ENCODE measurements at places on chromosomes 6 and 20.

GRCh38 chr6:11276911-11277274 is 44.4 kb upstream of the NEDD9 start:
- no peak for DNase-seq

DNA sequence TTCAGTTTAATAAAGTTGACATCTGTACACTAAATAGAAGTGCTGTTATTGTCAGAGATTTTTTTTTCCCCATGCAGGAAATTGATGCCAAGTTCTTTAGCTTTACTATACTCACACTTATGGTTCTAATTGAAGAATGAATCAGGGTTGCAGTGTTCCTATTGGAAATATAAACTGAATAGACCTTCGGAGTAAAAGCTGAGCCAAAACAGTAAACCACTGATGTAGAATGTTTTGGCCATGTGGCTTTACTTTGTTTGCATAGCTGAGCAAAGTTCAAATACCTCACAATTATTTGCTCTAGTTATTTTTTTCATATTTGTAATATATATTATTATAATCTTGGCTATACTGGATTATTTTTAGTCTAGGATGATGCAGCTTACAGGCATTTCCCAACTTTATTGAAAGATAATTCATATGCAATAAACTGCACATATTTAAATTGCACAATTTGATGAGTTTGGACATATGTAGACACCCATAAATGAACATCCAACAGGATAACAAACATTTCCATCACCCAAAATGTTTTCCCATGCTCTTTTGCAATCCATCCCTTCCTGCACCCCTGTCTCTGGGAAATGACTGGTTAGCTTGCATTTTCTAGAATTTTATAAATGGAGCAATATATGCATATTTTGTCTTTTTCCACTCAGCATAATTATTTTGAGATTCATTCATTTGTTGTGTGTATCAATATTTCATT is 105.8 kb upstream of the NOX3 start:
- DNase-seq, result no peak

GRCh38 chr6:31952140-31952805 is 6.4 kb downstream of the CFB start:
- DNase-seq, result peak; percentile 31

DNA sequence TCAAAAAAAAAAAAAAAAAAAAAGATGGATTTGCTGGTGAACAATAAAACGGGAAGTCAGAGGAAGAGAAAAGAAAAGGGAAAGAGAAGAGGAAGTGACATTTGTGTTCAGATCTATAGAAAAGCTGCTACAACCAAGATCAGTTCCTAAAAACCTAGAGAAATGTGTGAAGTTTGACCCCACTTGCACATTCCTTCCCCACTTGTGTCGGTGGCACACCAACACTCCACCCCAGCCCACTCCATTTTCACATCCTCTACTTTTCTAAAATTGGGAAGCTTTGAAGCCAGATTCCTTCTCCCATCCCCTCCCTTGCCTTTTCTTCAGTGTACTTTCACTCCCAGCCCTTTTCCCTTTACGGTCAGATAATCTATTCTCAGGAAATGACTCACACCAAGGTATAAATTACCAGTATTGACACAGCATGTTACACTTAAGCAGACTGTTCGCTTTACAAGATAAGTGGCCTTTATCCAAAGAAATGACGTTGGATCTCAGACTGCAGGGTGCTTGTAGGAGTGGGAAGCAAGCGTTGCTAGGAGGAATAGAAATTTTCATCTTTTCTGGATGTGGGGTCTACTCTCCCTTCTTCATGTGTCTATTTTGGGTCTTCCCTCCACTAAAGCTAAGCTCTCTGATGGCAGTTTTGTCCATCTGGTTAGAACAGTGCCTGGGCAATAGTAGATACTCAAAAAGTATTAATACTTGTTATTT is 92.5 kb upstream of the ADGRF1 start:
- DNase-seq, result no peak

- DNase-seq, result no peak
These were observed 167.4 kb downstream of the COL21A1 start for GRCh38 chr6:56079751-56080540.

DNA sequence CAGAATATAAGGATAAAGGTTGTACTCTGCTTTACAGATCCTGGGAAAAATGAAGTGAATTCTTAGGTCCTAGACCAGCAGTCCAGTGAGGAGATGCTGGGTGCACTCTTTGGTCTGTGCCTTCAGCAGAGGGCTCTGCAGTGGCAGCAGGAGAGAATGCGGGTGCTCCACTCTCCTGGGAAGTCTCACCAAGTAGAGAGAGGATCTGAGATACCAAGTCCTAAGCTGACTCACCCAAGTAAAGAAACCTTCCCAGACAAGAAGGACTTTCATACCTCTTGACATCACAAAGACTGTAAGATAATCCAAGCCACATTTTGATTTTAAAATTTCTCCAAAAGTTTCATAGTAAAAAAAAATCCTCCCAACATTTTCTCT is 116.9 kb upstream of the EMILIN3 start:
- DNase-seq, result no peak

GRCh38 chr6:156869980-156870398 is 92.8 kb downstream of the ARID1B start:
- DNase-seq, result no peak

DNA sequence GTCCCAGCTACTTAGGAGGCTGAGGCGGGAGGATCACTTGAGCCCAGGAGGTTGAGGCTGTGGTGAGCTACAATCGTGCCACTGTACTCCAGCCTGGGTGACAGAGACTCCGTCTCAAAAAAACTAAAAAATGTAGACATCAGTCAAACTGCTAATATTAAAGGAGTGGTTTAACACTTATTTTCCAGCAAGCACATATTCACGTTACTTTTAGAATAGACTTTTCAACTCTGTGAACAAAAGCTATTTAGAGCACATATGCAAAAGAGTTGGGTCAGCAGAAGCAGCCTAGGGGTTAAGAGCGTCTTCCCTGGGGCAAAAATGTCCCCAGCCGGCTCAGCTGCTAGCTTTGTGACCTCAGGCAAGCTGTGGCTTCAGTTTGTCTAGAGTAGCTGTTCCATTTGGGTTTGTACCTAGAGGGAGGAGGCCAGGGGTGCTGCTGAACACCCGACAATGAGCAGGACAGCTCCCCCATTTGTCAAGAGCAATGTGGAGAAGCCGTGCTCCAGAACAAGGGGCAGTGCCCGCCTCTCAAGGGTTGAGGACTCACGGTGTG is 62.5 kb upstream of the PTGIS start:
- no peak for DNase-seq

GRCh38 chr6:39812496-39812852 is 20.3 kb downstream of the DAAM2 start:
- no peak for DNase-seq

GRCh38 chr6:138970159-138970558 is 17.9 kb downstream of the REPS1 start:
- no peak for DNase-seq

DNA sequence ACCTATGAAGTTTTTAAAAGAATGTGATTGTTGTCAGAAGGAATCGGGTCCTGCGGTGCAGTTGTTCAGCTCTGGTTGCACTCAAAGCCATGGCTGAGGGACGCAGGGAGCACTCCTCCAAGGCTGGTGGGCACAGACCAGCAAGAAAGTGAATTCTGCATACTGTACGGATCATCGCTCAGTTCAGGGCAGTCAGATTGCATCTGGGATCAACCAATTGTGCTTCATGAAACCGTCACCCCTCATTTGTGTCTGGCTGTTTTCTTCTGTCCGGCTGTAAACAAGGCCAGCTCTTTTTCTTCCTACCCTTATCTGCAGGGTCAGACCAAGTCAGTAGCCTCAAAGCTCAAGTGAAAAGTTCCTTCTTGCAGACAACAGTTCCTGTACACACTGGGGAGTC is 478.3 kb downstream of the TFAP2A start:
- no peak for DNase-seq

DNA sequence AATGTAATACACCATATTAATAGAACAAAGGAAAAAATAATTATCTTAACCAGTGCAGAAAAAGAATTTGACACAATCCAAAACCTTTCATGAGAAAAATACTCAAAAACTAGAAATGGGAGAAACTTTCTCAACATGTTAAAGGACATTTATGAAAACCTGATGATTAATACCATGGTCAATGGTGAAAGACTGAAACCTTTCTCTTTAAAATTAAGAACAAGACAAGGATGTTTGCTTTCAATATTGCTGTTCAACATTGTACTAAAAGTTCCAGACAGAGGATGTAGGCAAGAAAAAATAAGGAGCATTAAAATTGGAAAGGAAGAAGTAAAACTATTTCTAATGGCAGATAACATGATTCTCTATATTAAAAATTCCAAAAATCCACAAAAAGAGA is 981.3 kb upstream of the FLRT3 start:
- no peak for DNase-seq

- no peak for DNase-seq
These were observed 719.1 kb downstream of the CD109 start for GRCh38 chr6:74415056-74415455.

GRCh38 chr6:46002264-46002663 is 13.4 kb downstream of the CLIC5 start:
- no peak for DNase-seq

GRCh38 chr6:149079911-149080491 is 237.5 kb upstream of the TAB2 start:
- no peak for DNase-seq

GRCh38 chr6:47009583-47009982 is 32.5 kb downstream of the ADGRF1 start:
- DNase-seq, result no peak

DNA sequence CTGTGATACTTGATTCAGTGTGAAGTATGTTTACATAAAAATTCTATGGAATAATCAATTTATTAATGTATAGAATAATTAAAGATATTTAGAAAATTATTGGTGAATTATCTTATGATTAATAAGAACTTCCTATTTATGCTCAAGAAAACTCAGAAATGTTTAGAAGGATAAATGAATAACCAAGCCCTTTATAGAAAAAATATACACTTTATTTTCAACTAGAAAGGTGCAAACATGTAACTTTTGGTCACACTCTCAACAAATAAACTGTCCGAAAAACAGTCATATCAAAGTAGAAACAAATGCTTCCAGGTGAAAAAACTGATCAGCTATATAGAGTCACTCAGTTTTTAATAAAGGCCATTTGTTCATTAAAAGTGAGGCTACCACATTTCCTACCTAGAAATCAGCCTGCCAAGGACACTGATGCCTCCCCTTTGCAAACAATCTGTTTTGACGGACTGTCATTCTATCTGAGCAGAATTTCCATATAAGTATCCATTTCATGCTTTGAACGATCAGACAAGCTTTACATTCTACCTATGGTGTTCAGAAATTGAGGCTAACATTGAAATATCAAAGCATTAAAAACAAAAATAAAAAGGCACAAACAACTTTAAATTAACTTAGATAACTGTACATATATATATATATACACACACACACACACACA is 3.0 kb downstream of the CCN2 start:
- no peak for DNase-seq

- DNase-seq, result no peak
These were observed 540.5 kb upstream of the JAG1 start for GRCh38 chr20:11214256-11214840.

- DNase-seq, result no peak
These were observed 282.9 kb upstream of the RUNX2 start for GRCh38 chr6:45045253-45045601.

- peak; percentile 67 for DNase-seq
These were observed 46.5 kb downstream of the ADTRP start for GRCh38 chr6:11732036-11732631.

- DNase-seq, result no peak
These were observed 9.1 kb downstream of the BCAS1 start for GRCh38 chr20:54061101-54061881.

DNA sequence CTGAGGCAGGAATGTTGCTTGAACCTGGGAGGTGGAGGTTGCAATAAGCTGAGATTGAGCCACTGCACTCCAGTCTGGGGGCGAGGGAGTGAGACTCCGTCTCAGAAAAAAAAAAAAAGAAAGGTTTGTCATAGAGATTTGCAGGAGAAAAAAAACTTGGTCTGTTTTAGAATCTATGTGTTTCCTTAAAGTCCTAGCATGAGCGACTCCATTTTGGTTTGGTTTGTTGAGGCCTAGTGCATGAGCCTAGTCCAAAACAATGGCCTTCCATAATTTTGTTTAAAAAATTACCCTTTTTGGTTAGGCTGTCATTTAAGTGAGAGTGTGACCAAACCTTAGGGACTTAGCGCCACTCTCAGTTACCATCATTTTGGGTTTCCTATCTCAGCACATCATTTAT is 8.2 kb upstream of the GNMT start:
- no peak for DNase-seq

GRCh38 chr6:33745548-33745947 is 1.2 kb downstream of the IP6K3 start:
- DNase-seq, result no peak

GRCh38 chr6:157982102-157982562 is 469 bp downstream of the SYNJ2 start:
- no peak for DNase-seq

DNA sequence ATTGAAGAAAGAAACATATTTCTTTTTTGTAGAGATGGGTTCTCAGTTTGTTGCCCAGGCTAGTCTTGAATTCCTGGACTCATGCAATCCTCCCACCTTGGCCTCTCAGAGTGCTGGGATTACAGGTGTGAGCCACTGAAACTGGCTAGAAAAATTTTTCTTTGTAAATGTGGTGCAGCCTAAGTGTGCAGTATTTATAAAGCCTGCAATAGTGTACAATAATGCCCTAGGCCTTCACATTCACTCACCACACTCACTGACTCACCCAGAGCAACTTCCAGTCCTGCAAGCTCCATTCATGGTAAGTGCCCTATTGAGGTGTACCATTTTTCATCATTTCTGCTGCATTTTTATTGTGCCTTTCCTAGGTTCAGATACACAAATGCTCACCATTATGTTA is 31.4 kb downstream of the NHSL1 start:
- DNase-seq, result no peak

DNA sequence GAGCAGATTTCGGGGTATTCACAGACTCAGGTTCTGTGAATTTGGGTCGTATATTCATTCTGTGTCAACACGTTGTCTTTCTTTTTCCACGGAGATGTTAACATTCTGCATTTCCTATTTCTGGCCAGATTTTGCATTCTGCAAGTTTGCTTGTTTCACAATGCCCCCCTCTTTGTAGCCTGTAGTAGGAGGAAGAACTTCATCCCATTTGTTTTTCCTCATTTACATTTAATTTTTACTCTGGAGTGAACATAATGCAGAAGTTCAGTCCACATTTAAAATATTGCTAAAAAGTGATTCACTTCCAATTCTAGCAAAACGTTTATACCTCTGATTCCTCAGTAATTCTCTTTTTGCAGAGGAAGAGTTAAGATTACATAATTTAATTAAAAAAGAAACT is 12.9 kb downstream of the TAGAP start:
- no peak for DNase-seq

DNA sequence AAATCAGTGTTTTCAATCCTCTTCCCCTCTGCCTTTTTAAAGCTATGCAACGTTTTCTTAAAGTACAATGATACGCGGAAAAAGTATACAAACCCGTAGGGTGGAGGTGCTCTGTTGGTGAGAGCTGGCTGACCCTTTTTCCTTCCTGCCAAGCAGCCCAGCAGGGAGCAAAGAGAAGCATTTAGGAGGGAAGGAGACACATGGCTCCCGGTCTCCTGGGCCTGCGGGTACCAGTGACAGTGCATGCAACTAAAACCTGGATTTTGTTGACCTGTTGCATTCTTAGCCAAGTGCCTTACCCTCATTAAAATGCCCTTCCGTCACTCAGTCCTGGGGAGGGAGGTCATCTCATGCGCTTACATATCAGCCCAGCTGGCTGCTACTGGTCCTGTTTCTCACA is 87.2 kb downstream of the SLX4IP start:
- no peak for DNase-seq

Measured in activated T-cell treated with anti-CD3 and anti-CD28 coated beads for 48 hours (primary cell).